Karpas-422 (cell line): ENCODE measurements at places on chromosomes 11 and 22.

DNA sequence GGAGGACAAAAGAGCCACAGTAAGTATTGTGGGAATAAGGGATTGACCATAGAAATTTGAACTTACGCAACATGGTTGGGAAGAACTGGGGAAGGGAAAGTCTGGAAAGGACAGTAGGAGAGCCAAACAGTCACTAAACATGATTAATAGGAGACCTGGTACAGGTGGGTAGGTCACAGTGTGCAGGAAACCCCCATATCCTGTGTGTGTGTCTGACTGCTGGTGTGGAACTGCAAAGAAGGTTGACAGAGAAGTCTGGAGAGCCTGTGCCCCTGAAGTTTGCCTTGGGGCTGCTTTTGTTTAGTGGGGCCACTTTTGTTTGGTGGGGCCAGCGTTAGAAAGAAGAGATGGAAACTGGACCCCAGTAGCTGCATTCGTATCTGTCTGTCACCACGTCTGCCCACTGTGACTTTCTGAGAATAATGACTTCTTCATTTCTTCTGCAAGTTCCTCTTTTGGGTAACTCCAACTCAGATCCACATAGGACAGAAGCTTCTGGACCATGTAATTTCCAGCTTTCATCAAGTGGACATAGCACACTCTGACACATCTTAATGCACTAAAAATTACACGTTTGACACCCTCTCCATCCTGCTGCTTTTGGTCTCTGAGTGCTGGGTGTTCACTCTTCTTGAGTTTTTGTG lies 126.8 kb upstream of the RAG2 start:
- no peak for DNase-seq

DNA sequence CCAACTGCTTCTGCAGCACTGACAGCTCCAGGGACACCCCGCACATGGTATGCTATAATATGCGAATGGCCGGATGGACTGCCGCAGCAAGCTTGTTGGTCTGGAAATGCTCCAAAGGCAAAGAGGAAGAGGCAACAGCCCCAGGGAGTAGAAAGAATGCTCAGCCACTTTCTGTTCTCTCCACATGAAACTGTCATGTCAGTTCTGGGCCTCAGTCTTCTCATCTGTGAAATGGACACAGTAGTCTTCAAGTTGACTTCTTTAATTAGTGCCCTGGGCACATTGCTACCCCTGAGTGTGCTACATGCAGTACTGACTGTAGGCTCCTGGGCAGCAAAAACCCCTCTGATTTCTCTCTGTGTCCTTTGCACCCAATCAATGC lies 19.9 kb downstream of the IL10RA start:
- DNase-seq, result no peak

- no peak for DNase-seq
Measured at GRCh38 chr11:119335655-119336543, 1.6 kb downstream of the RNF26 start.

DNA sequence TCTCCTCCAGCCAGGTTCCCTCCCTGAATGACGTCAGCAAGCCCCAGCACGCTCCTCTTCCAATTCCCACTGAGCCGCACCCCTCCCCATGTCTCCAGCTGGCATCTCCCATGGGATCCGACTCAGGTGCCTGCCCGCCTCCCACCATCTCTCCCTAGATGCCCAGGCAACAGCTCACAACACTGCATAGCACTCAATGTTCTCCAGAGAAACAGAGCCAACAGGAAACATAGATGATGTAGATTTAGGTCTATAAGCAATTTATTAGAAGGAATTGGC lies 532.3 kb downstream of the BRD1 start:
- DNase-seq, result no peak

DNA sequence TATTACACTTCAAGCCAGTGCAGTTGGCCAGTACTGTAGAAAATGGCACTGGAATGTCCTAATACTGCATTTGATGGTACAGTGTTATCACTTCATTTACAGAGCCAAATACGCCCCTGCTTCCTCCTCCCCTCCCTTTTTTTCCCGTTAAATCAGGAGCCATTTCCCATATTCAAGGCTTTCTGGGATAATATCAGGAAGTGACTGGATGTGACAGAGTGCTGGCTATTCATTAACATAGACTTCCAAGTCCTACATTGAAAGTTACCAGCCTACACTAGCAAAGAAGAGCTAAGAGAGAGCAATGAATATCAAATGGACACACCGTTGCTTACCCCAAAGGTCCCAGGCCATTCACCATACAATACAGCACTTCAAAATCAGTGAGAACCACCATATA lies 32.1 kb upstream of the ABCC8 start:
- no peak for DNase-seq

DNA sequence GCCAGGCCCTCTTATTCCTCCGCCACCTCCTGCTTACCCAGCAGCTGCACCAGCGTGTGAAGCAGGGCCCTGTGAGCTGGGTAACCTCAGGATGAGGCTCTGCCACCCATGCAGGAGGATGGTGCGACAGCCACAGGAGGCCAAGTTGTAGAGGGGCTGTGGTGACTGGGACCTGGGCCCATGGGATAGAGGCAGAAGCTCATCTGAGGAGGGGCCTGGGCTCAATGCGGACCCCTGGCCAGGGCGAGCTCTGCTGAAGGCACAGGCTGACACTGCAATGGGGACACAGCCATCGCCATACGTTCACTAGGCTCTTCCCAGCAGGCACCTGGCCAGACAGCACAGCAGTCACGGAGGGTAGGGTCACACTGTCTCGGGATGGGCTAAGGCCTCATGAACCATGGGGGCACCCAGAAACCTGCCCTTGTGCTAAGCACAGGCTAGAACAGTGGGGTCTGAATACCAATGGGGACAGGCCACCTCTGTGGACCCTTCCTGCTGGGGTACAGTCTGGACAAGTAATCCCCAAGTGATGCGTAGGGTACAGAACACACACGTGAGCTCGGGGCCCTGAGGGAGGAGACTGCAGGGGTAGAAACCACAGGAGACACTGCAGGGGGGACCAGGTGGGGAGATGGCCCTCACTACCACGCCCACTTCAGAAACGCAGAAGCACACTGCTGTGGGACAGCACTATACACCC lies 35.3 kb downstream of the GNB1L start:
- DNase-seq, result no peak

GRCh38 chr11:396511-396947 lies 2.5 kb downstream of the PKP3 start:
- DNase-seq, result peak; percentile 56

GRCh38 chr11:73380331-73380730 lies 4.1 kb downstream of the RELT start:
- DNase-seq, result peak; percentile 54

DNA sequence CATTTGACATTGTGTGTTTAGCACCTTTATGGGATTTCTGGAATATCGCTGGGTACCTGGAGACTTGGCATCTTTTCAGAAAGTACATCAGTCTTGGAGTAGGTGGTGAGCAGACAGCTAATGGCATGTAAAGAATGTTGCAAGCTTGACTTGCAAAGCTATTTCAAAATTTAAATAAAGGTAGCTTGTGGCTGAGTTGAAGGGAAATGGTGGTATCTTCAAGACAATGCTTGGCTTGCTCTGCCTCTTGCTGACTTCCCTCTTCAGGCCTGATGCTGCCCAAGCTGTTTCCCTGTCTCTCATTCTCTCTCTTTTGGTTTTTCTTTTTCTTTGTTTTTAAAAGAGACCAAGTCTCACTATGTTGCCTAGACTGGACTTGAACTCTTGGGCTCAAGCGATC lies 13.2 kb downstream of the ZNRF3 start:
- no peak for DNase-seq

DNA sequence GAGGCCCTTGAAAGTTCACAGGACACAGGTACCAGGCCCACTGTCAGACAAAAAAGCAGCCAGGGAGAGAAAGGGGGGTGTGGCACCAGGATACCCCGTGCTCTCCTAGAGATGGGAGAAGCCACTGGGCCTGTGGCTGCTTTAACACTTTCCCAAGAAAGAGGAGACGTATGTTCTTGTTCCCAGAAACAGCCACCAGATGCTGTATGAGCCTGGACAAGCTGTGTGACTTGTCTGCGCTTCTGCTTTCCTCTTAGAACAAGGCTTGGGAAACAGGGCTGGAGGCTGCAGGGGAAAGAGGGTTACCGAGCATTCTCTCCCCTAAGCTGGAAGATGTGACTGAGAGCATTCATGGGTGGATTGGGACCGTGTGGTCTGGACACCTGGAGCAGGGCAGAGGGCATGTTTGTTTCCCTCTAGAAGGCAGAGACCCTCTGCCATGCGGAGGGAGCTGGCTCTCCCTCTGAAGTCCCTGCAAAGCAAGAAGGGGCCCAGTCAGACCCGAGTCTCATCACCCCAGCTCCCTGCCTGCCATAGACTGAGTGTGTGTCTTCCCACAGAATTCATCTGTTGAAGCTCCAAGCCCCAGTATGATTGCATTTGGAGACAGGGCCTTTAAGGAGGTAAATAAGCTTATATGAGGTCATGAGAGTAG lies 74.1 kb downstream of the TRIM29 start:
- no peak for DNase-seq

- peak; percentile 57 for DNase-seq
Measured at GRCh38 chr22:42931421-42932196, 74.5 kb upstream of the ARFGAP3 start.

DNA sequence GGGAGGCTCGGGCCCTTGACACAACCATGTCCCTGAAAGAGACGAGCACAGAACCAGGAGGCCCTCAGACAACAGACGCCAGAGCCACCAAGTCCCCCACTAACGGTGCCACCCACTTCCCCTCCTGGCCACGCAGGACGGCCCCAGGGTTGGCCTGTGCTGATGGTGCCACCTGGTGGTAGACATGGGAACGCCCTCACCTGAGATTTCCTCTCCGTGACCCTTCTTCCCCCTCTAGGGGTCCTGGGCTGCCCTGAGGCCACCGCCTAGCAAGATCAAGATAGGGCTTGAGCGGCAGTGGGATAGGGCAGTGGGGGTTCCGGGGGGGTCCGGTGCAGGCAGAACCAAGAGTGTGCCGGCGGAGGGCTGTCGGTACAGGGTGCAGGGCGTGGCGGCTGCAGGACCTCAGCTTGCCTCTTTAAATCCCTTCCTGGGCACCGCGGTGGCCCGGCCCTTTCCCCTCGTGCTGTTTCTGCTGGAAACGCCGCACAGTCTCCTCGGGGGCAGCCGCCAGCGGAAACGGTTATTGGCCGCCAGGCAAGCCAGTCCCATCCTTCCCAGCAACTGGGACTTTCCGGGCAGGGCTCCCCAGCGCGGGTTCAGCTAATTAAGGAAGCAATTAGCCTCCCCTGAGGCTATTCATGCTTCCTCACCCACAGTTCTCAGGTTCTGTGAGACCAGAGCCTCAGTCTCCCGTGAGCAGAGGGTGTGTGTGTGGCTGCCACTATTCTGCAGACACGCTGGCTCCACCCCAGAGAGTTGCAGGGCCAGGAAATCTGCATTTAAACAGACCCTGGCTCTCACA lies 5.5 kb upstream of the NFAM1 start:
- peak; percentile 91 for DNase-seq

DNA sequence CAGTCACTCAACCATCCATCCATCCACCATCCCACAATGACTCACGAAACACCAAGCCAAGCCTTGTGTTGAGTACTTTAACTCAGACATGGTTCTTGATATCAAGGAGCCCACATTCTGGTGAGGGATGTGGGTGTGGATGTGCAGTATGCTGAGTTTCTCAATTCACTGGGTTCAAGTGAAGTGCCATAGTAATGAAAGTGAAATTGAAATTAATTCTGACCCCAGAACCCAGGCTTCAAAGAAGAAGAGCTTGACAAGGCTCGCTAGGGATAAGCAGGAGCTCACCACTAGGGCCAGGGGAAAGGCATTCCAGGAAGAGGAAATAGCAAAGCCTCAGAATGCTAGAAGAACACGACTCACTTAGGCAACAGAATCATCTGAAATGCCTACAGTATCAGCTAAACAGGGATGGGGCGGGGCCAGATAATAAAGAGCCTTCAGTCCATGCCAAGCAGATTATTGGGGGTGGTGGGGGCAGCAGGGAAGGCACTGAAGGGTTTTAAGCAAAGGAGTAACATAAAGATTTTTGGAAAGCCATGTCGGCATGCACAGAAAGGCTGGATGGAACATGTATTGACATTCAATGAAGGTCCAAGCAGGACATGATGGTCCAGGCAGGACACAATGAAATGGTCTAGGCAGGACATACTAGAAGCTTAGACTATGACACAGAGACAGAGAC lies 37.2 kb downstream of the RTL6 start:
- DNase-seq, result no peak

- no peak for DNase-seq
Measured at GRCh38 chr22:30205281-30206115, 41.1 kb downstream of the LIF start.

- no peak for DNase-seq
Measured at GRCh38 chr11:35141571-35141971, 2.6 kb downstream of the CD44 start.

DNA sequence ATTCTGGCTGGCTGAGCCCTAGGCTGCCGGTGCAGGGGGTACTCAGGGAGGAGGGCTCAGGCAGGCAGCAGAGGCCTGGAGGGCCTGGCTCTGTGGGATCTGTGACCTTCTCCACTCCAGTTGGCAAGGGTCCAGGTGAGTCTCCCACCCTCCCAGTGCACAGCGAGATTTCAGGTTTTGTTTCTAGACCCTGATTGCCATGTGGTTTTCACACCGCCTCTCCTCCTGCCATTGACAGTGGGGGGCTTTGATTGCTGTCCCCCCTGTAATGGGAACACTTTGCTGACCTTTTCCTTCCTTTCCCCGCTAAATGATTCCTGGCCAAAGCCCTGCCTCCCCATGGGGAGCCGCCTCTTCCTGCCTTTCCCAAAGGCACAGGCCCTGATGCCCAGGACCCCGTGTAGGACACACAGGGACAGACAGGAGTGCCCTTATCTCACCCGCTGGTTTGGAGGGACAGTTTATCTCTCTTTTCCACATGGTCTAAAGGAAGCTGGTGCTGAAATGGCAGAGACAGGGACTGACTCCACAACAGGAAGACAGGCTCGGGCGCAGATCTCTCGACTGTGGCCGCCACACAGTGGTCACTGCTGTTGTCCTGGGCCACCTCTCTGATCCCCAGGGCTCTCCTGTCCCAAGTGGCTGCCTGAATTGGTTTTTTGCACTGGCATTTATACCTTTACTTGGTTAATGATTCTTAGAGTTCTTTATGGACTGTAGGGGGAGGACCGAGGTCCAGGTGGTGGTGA lies 43.4 kb downstream of the BCR start:
- no peak for DNase-seq

DNA sequence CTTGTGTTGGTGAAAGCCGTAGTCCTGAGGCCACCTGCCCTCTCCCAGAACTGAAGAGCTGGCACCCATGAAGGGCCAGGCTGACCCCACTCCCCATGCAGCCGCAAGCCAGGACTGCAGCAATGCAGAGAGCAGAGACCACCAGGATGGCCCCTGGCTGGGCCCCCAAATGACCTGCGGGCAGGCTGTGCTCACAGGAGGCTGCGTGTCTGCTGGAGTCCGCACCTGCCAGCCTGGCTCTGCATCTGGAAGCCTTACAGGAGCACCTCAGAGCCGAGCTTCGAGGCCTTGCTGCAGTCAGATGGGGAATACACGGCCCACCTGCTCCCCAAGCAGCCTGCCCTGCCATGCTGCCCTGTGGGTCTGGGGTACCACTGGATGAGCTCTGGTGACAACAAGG lies 1336.8 kb downstream of the TBC1D22A start:
- peak; percentile 72 for DNase-seq

GRCh38 chr11:12815931-12816494 lies 141.8 kb downstream of the TEAD1 start:
- DNase-seq, result no peak

- no peak for DNase-seq
Measured at GRCh38 chr11:16818284-16818683, 79.8 kb downstream of the C11orf58 start.
